ENCODE measurements at places on chromosomes 5 and 9.

DNA sequence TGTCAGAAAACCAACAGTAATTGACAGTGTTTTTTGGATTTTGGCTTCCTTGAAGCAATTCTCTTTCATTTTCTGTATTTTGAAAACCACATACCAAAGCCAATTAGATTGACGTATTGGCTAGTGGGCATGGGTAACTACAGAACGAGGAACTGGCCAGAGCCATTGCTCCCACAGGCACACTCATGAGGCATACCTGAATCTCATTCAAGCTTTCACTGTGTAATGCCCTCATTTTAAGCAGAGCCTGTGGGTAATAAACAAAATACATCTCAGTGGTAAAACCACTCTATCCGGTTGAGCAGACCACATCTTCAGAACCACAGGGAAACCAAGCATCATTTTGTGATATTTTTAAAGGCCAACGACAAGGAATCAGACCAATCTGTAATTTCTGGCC is 394.1 kb downstream of the ZNF608 start:
- no peak for DNase-seq

GRCh38 chr5:159198063-159199036 is 11.0 kb downstream of the RNF145 start:
- DNase-seq, result no peak

GRCh38 chr5:1728846-1729245 is 70.8 kb downstream of the MRPL36 start:
- DNase-seq, result no peak

- DNase-seq, result no peak
These were observed 12.1 kb downstream of the ZFAND5 start for GRCh38 chr9:72352911-72353388.

GRCh38 chr5:53333160-53333559 is 147.3 kb upstream of the FST start:
- DNase-seq, result no peak

DNA sequence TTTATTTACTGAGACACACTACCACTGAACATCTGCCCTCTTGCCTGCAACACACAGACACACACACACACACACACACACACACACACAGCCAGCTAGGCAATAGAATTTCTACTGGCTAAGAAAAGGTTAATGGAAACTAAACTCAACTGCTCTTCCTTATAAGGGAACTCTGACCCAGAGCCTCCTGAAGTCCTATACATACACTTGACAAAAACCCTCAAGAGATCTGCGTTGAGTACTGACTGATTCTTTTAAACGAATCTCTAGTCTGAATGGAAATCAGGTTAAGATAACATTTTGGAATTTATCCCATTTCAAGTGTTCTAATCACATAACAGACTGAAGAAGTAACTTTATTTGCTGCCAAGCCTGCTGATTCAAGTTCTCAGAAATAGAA is 25.9 kb upstream of the TRPM3 start:
- DNase-seq, result no peak

- no peak for DNase-seq
These were observed 40.7 kb downstream of the PFDN1 start for GRCh38 chr5:140262221-140262620.

DNA sequence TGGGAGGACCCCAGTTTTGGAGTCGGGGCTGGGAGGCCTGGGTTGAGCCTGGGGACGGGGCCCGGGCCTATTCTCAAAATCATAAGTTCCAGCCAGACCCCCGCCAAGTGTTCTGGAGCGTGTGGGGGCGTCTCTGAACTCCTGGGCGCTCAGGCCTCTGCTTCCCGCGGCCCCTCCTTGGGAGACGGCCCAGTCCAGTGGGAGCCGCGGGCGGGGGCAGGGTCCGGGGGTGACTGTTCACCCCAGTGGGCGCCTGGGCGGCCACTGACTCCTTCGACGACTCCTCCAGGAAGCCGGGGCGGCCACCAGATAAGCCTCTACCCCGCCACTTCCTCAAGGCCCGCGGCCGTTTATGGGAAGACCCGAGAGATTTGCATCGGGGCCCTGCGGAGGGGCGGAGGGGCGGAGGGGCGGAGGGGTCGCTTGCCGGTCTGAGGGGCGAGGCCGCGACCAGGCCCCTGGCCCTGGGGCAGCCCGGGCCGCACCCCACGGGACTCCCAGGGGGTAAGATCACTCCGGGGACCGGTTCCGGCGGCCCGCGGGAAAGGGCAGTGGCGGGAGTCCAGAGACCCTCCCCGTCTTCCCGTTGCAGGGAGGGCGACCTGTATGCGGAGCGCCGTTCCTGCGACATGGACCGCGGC is 655 bp downstream of the TOR4A start:
- DNase-seq, result no peak
